Left forelimb (tissue), 1 donor: ENCODE measurements at places on chromosomes 12 and 14.

DNA sequence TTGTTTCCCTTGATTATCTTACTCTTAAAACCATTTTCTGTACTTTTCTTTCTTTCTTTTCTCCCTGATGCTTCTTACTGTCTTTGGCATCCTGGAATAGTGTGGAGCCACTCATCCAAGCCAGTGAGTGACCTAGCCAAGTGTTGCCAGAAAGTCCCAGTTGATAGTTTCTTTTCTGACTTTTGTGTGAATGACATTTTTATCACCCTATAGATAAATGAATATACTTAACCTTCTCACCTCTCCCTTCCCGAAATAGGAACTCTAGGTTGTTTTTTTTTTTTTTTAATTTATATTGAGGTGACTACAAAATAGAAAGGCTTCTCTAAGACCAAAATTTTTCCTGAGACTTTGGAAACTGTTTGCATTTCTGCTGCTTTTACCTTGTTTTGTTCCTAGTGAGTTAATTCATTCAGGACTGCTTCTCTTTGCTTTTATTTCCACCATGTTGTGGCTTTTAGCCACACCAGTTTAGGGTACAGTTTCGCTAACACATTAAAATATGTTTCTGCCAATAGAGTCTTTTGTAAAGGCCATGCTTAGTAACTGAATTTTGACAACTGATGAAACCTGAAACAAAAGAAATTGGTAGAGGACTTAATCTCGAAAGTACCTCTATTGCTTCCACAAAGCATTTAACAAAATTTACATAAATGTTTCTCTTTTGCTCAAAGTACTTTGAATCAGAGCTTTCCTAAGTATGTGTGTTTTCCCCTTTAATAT, 194.6 kb downstream of the ERC1 start:
- no peak for DNase-seq

GRCh38 chr12:57219205-57219992, 2.8 kb downstream of the NXPH4 start:
- DNase-seq, result no peak

DNA sequence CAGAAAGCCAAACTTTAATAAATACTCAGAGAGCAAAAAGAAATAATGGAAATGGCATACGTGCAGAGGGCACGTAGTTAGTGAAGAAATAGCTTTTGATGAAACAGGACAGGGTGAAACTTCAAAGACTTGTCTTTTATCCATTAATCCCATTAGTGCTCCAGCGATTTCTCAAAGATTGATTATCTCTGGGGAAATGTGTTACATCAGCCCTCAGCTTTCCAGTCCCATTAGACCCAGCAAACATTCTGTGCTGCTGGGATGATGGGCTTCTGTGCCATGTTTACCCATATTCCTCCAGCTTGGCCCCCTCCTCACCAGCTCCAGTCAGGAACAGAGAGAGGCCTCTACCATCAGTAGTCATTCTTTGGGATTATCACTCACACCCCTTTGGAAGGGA, 113.1 kb downstream of the CACNA1C start:
- DNase-seq, result no peak

- DNase-seq, result no peak
Measured at GRCh38 chr12:3717283-3717898, 35.5 kb downstream of the CRACR2A start.

GRCh38 chr12:100138048-100138802, 4.4 kb downstream of the BLTP3B start:
- no peak for DNase-seq

DNA sequence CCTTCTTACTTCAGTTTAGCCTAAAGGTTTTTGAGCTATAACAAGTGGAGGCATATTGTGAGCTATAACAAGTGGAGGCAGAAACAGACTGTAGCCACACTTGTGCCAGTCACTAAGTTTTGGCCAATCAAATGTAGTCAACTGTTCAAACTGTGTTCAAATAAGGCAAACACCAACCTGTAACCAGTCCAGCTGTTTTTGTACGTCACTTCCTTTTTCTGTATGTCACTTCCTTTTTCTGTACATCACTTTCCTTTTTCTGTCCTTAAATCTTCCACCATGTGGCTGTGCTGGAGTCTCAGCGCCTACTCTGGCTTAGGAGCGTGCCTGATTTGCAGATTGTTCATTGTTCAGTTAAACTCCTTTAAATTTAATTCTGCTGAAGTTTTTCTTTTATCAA, 79.7 kb downstream of the FUT8 start:
- DNase-seq, result no peak

DNA sequence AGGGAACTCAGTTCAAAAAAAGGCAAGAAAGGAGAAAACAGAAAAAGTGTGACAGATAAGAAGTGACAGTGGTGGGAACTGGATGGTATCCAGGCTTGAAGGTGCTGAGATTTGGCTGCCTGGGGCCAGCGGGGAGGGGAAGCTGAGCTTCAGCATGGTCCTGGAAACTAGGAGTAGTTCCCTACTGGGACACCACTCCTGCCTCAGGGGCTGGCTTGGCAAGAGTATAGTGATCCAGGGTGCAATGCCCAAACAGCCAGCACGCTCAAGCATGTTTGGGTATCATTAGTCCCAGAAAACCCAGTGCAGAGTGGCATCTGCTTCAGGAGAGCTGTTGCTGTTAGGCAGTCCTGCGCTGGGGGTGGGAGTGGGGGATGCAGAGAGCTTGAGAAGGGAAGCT, 49.5 kb upstream of the KTN1 start:
- no peak for DNase-seq

GRCh38 chr12:53951577-53952334, 2.9 kb upstream of the HOXC12 start:
- no peak for DNase-seq

DNA sequence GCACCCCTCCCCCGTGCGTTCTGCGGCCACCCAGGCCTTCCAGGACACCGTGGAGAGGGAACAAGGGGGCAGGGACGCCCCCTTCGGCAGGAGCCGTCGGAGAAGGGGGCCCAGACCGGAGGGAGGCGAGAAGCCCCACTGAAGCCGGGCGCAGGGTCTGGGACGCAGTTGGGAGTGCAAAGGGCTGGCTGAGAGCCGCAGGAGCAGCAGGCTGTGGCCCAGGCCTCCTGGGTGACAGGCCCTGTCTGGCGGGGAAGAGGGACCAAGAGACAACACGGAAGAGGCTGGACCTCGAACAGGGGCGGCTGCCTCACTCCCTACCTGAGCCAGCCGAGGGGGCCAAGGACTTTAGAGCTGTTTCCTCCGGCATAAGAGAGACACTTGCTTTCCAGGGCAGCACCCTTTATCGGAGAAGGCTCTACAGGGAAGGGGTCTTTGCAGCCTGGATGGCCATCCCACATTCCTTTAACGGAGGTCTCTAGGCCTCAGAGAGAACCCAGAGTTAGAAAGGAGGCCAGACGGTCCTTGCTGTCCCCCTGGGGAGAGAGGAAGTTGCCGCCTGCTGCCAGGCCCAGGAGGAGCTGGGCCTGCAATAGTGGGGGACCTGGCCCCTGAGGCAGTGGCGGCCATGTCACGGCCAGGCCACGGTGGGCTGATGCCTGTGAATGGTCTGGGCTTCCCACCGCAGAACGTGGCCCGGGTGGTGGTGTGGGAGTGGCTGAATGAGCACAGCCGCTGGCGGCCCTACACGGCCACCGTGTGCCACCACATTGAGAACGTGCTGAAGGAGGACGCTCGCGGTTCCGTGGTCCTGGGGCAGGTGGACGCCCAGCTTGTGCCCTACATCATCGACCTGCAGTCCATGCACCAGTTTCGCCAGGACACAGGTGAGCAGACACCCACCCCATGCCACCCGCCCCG, 1.3 kb downstream of the DTX1 start:
- no peak for DNase-seq

DNA sequence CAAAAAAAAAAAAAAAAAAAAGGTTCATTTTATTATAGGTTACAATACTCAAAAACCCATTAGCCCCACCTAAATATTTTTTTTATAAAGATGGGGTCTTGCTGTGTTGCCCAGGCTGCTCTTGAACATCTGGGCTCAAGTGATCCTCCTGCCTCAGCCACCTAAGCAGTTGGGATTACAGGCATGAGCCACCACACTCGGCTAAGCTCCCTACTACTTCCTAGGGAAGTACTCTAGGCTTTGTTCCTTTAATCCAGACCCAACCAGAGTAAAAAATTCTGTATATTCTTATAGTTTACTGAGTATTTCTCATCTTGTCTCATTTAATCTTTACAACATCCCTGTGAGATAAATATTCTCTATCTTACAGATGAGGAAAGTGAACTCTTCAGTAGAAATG, 50.7 kb downstream of the RBMS2 start:
- no peak for DNase-seq

- no peak for DNase-seq
Measured at GRCh38 chr14:33561488-33562175, 389.2 kb downstream of the EGLN3 start.

DNA sequence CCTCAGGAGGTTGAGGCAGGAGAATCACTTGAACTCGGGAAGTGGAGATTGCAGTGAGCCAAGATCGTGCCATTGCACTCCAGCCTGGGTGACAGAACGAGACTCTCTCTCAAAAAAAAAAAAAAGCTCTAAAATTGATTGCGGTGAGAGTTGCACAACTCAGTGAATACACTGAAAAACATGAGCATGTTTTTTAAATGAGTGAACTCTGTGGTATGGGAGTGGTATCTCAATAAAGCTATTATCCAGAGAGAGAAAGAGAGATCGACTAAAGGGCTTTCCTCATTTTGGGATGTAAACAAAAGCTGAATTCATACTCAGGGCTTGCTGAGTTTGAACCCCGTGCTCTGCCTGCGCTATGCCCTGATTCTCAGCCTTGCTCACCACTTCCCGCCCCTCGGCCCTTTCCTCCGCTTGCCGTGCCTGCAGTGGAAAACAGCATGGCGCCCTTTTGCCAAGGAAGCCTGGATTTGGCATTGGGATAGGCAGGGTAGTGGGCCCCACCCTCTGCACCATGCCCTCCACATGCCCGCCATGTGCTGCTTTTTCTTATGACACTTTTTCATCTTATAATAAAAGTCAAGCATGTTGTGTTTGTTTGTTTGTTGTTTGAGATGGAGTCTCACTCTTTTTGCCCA, 102.5 kb downstream of the LGMN start:
- no peak for DNase-seq

DNA sequence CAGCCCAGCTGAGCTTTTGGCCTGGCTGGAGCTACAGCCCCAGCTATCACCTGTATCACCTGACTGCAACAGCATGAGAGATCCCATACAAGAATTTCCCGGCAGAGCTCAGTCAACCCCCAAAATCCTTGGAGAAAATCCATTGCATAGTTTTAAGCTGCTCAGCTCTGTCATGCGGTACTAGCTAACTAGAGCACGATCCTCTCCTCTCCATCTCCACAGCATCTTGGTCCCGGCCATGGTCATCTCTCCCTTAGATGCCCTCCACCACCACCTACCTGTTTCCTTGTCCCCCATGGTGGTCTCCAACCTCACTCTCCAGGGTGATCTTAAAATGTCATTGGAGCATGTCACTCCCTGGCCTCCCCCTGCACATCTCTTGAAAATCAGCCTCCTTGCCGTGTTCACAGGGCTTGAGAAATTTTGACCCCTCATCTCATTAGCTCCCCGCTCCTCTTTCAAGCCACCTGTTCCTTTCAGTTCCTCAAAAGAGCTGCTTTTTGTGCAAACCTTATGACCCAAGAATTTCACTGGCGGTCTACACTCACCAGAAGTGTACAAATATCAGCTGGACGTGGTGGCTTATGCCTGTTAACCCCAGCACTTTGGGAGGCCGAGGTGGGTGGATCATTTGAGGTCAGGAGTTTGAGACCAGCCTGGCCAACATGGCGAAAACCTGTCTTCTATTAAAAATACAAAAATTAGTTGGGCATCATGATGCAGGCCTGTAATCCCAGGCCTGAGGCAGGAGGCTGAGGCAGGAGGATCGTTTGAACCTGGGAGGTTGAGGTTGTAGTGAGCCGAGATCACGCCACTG, 8.1 kb upstream of the CLMN start:
- no peak for DNase-seq

GRCh38 chr12:32151086-32151485, 44.4 kb downstream of the BICD1 start:
- DNase-seq, result no peak

- DNase-seq, result no peak
Measured at GRCh38 chr12:106631150-106631549, 48.3 kb downstream of the RFX4 start.

- no peak for DNase-seq
Measured at GRCh38 chr12:124916374-124917134, 2.1 kb upstream of the UBC start.

- no peak for DNase-seq
Measured at GRCh38 chr14:55500219-55500701, 59.8 kb upstream of the TBPL2 start.
